ENCODE measurements at places on chromosomes 16 and 17. TPM values are rescaled to one million over a fixed set of nuclear protein-coding genes. Genes with fewer than 3 reads are reported as not detected.

CSH1 gene
- not detected for total RNA-seq

SGSH gene
- total RNA-seq: 7.0 TPM

FBXO31 gene
- 264 TPM for total RNA-seq

GRCh38 chr17:45336390-45337182 is 19.8 kb upstream of the MAP3K14 start:
- DNase-seq: no peak

GRCh38 chr17:79603771-79604170 is 7.1 kb downstream of the RBFOX3 start:
- no peak for DNase-seq

DNA sequence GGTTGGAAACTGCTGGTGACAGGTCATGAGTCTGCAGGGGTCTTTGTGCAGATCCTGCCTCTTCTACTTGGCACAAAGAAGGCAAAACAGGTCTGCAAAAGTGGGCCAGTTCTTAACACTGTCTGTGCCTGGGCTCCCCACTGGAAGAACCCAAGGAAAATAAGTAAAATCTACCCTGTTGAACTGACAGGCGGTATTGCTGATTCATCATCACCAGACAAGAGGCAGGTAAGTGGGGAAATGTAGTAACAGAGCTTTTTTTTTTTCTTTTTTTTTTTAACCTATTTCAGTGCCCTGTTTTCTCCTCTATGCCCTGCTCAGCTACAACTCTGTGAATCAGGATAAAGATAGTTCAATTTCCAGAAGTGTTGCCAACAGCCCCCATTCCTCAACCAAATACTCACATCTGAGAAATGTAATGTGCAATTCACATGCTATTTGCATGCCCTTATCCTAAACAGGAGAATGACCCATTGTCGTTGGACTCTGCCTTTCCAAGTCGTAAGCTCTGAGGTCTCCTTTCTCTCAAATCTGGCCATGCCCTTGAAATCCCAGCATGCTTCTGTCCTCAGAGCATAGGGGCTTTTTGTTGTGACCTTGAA is 237.0 kb downstream of the SOX9 start:
- DNase-seq: no peak

GRCh38 chr16:3180445-3180878 is 7.5 kb upstream of the OR1F1 start:
- no peak for DNase-seq

GRCh38 chr16:79329967-79330366 is 270.6 kb downstream of the MAF start:
- no peak for DNase-seq

- DNase-seq: no peak
These were observed 62.2 kb downstream of the MPRIP start for GRCh38 chr17:17104494-17104893.

DNA sequence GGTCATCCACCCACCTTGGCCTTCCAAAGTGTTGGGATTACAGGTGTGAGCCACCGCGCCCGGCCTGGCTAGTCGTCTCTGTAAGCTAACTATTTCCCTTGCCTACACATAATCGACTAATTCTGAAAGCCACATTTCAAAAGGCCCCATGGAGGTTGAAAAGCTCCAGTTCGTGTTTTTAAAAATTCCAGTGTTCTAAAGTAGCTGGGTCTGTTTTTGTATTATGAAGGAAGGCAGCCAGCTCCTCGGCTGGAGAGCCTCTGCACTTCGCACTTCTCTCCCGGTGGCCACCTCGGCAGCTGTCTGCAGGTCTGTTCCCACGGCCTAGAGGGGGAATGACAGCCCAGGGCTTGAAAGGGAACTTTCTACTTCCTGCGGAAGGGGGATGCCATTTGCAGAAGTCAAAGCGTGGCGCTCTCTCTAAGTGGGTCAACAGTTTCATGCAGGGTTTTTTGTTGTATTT is 16.9 kb downstream of the HASPIN start:
- no peak for DNase-seq

GRCh38 chr17:35934760-35935159 is 4.2 kb upstream of the RDM1 start:
- DNase-seq: no peak

DNA sequence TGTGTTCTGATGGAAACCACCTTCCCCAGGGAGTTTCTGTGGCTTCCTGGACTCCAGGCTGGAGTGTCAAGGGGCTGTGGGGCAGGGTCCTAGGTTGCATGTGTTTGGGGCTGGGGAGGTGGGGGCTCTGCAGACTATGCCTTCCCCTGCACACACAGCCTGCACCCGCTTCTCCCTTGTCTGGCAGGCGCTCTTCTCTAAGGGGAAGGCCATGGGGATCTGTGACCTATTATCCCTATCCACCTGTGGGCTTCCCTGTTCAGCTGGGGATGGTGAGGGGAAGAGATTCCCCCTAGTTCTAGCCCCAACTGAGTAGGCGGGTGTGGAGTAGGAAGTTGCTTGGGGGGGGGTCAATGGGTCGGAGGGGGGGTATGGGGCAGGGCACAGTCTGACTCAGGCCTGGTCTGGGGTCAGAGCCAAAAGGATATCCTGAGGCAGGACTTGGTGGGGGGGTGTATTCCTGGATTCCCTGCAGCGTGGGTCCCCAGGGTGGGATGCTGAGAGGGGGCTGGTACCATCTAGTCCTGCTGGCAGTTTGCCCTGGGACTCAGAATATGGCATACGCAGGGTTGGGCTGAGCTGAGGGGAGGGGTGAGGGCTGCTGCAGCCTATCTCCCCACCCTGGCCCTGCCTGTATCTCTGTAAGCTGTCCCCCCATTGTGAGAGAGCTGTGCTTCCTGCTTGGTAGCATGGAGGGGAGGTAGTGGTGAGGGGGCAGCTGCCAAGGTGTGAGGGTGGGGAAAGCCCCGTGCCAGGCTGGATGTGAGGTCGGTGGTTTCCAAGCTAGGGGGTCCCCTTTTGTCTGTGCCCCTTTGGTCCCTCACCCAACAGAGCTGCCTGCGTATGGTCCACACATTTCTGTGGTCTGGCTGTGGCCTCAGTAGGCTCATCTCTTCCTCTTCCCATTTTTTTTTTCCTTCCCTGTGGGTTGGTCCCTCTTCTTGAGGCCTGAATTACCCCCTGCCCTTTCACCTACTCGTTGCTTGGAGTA is 14.7 kb downstream of the RARA start:
- DNase-seq: no peak

DNA sequence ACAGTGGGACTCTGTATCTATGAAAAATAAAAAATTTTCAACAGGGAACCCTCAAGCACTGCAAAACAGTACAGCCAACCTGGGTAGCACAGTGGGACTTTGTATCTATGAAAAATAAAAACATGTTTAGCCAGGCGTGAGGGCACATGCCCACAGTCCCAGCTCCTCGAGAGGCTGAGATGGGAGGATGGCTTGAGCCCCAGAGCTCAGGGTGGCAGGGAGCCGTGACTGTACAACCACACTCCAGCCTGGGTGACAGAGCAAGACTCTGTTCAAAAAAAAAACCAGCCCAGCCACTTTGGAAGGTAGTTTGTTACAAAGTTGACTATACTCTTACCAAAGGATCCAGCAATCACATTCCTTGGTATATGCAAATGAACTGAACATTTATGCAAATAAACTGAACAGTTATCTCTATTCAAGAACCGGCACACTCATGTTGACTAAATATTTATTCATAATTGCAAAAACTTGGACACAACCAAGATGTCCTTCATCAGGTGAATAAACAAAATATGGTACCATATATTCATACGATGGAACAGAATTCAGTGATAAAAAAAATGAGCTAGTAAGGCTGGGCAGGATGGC is 5.2 kb downstream of the RPH3AL start:
- no peak for DNase-seq

DNA sequence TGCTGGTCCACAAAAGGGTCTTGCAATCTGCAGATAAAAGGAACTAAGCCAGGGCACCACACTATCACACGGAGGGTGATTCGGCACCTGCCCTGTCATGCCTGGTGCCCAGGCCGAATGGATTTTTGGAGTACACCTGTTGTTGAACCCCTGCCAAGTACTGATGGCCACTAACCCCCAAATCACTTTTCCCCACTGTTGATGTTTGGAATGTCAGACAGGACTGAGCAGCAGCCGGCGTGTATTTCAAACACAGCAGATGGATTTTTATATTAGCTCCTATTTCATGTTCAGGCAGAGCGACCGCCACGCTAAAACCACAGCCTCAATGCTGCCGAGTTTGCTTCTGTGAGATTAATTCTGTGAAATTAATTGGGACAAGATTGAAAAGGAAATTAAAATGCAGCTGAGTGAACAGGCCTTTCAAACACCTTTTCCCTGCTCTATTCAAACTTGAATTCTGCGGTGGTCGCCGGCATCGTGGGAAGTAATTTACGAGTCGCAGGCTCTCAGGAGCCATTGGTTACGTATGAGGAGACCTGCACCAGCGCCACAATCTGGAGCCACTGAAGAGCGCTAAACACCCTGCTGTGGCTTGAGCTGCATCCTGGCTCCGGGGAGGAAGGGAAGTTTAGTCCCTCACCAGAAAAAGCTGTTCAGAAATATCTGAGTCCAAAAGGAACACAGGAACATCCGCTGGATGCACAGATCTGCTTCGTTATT is 48.5 kb downstream of the SNX11 start:
- DNase-seq: no peak
